ENCODE measurements at places on chromosomes 11 and 22.

- no peak for DNase-seq
Measured at GRCh38 chr11:61292356-61292755, 2.8 kb downstream of the VWCE start.

- DNase-seq = no peak
Measured at GRCh38 chr22:21802056-21802455, 65.4 kb downstream of the MAPK1 start.

GRCh38 chr11:116261606-116262005 lies 511.2 kb downstream of the BUD13 start:
- no peak for DNase-seq

- no peak for DNase-seq
Measured at GRCh38 chr11:129536338-129536737, 160.7 kb downstream of the BARX2 start.
